ENCODE measurements at places on chromosomes 13 and 19. TPM values are rescaled to one million over a fixed set of nuclear protein-coding genes. Genes with fewer than 3 reads are reported as not detected.

- DNase-seq: no peak
These were observed 286.5 kb downstream of the FOXO1 start for GRCh38 chr13:40379794-40380578.

GRCh38 chr19:53991224-53992113 is at the start of gene CACNG6:
TSS of gene CACNG6 (plus strand) at chr19:53991637. CDS start at chr19:53992878, 1,241 bp downstream.
- peak; percentile 64 for DNase-seq

DNA sequence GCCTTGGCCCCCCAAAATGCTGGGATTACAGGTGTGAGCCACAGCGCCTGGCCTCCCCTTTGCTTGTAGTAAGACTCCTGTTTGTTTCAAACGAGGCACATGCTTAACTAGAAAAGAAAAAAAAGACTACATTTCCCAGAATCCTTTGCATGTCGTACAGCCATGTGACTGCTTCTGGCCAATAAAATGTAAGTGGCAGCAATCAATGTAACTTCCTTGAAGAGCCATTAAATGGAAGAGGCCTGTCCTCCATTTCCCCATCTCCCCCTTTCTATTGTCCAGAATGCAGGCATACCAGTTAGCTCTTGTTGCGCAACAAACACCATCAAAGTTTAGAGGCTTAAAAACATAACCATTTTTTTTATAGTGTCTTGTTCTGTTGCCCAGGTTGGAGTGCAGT is 10.4 kb upstream of the GPR32 start:
- DNase-seq: no peak

The HSH2D gene
- 8.2 TPM for polyA plus RNA-seq

The SLC10A2 gene
- polyA plus RNA-seq: not detected

Measured in stomach (tissue), 19 donors.